ENCODE measurements at places on chromosomes 1 and 21.
A peak's percentile ranks its signal among the peaks of the same experiment; 100 is the strongest.

DNA sequence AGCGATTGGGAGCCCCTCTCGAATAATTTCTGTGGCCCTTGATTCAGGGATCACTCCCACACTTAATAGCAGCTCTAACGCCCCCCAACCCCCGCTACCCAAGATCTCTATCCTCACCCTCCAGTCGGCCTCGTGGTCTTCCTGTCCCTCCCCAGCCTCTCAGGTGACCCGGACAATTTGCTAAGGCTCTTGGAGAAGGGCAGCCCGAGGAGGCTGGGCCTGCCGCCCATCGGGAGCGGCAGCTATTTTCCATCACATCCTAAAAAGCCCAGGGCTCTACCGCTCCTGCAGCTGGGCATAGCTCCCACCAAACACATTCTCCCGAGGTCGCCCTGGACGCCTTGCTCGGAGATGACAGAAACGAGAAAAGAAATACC, 12.0 kb upstream of the PHLDA3 start:
- DNase-seq, result no peak

DNA sequence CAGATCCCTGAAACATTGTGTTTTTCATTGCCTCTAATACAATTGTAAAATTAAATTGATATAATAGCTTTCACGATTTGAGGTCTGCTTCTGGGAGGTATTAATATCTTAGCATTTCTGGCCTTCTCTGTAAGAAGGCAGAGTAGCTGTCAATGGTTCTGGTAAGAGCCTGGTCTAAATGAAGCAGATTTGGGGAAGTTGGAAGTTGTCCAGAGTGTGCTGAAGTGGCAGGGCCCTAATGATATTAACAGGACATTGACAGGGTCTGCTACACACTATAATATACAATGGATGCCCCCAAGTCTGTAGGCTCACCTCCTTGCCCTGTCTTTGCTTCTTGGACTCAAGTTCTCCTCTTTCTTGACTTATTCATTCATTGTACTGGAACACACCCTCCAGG, 99.5 kb downstream of the C4BPA start:
- no peak for DNase-seq

GRCh38 chr1:65911679-65912078, 119.0 kb downstream of the PDE4B start:
- DNase-seq, result no peak

DNA sequence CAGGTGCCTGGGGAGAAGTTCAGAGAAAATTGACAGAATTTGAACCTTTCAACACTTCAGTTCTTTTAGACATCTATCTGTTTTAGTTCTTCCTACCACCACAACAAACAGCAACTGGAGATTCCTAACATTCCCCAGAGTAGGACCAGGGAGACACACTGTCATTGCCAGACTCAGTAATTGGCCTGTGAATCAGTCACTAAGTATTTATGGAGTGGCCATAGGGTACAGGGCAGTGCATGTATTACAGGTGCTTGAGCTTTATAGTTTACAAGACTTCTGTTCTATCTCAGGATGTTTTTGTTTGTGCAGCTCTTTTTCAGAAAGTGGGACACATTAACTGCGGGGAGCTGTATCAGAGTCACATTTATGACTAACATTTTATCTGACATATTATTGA, 1.7 kb downstream of the CDC14A start:
- peak; percentile 60 for DNase-seq
